ENCODE measurements at places on chromosomes 3 and 15.

DNA sequence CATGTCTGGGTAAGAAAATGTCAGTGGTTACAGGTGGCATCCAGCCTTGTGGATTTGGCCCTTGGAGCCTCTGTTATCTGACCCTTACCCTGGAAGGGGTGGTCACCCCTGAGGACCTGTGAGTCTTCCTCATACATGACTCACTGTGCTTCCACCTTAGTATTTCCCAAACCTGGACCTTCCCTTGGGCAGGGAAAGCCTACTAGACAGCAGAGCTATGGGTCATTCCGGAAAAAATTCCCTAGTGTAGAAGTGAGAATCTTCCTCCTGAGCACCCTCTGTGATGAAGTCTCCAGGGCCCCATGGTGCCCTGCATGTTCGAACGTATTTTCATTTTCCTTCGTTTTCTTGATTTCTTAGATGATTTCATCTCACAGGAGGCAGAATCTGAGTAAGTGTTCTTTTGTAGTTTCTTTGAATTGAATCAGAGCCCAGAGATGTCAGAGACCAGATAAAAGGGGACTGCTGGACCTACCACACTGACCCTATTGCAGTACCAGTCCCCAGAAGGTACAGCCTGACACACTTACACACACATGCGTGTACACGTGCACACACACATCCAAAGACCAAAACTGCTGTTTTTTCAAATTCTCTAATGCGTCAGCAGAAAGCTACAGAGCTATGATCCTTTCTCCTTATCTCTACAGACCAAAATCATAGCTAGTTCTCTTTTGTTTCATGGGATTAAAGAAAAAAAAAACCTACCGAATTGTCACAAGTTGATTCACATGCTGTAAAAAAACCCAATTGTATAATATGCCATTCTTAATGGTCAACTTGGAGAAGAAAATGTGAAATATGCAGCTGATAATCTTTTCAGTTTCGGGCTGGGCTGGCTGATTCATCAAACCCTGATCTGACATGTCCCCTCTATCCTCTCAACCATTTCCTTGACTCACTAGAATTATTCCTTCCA, 50.5 kb upstream of the ARHGEF3 start:
- DNase-seq: no peak

GRCh38 chr3:122104515-122105194, 49.5 kb downstream of the CD86 start:
- DNase-seq: no peak

GRCh38 chr3:146705225-146705624, 100.1 kb upstream of the PLSCR5 start:
- DNase-seq: no peak

DNA sequence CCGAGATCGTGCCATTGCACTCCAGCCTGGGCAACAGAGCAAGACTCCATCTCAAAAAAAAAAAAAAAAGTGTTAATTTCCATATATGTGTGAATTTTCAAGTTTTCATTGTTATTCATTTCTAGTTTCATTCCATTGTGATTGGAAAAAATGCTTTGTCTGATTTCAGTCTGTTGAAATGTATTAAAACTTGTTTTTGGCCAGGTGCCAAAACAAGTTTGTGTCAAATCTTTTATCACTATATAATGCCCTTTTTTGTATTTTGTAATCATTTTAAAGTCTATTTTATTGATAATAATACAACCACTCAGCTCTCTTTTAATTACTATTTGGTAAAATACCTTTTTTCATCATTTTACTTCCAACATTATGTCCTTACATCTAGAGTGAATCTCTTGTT, 42.5 kb downstream of the TFRC start:
- no peak for DNase-seq
